ENCODE measurements at places on chromosomes 6 and 20.

DNA sequence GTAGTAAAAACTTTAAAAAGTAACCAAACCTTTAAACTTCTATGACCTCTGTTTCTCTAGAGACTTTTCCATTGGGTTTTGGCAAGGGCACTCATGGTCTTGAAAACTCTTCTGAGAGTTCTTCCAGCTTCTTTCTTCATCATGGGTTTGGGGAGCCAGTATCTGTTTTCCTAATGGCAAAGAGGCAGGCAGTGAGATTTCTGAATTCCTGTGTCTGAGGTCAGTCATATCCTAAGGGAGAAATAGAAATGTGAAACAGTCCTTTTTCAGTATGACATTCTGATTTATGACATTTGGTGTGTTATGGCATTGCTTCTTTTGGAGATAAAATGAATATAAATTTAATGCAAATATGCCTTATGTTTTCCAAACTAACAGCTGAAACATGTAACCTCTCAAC lies 518.5 kb upstream of the MARCKS start:
- no peak for DNase-seq

- peak; percentile 98 for DNase-seq
These were observed 271.6 kb upstream of the SGK1 start for GRCh38 chr6:134589512-134589911.

GRCh38 chr6:137894779-137895385 lies 27.8 kb downstream of the TNFAIP3 start:
- peak; percentile 87 for DNase-seq

- peak; percentile 13 for DNase-seq
These were observed 1.6 kb downstream of the PSMA7 start for GRCh38 chr20:62141397-62142251.
